ENCODE measurements at places on chromosomes 7 and 10.

GRCh38 chr7:12961910-12962480, 274.6 kb downstream of the ARL4A start:
- DNase-seq = no peak

DNA sequence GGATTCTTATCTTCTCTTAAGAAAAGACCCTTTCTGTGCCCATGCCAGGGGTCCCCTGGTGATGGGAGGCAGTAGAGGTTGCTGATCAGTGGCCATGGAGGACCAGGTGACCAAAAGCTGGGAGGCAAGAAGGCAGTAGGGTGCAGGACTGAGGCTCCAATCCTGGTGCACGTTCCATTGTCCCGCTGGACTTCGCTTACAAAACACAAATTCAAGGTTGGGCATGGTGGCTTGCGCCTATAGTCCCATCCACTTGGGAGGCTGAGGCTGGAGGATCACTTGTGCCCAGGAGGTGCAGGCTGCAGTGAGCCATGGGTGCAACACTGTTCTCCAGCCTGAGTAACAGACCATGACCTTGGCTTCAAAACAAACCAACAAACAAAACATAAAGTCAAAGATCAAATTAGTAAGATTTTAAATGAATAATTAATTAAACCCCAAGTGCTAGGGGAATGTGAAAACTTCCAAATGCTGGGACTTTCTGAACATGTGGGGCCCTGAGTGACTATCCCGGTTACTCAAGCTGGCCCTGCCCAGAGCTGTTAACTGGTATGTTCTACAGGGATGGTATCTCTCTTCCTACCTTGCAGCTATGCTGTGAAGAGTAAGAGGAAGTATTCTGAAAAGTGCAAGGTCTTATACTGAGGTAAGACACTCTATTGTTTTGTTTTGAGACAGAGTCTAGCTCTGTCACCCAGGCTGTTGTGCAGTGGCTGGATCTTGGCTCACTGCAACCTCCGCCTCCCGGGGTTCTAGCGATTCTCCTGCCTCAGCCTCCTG, 97.6 kb downstream of the LYZL2 start:
- DNase-seq = no peak

DNA sequence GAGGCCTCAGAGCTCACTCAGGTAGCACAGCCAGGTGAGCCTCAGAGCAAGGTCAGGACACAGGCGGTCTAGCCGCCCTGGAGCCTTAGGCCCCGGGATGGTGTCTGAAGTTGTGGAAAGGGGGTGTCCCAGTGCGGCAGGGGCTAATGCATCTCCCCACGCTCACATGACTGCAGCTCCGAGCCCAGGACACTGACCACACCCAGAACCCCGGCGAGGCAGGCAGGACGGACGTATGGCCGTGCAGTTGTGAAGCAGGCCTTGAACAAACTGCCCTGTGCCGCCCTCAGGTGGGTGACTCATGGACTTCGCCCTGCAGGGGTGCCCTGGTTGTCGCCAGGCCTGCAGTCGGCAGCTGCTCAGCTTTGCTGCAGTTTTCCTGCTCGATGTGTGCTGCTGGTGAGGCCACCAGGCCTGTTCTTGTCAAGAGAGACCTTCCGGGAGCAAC, 5.0 kb upstream of the PRKAR1B start:
- DNase-seq = no peak

DNA sequence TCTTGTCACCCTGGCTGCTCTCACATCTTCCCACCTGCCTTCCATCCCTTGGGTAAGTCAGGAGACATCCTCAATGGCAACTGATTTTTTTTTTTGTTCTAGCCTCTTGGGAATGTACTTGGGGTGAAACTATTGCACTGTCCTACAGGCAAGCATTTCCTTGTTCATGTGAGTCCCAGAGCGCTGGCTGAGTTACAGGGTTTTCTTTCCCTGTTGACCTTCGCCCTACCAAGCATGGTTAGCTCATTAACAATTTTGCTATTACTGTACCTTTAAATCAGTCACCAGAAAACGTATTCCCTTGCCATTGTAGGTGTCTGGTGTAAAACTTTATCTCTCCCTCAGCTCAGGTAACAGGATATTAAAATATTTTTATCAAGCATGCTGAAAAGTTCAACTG, 98.9 kb downstream of the PRLHR start:
- no peak for DNase-seq

GRCh38 chr10:69904533-69904932, 102.8 kb downstream of the COL13A1 start:
- DNase-seq = no peak

Data from stimulated activated CD4-positive, alpha-beta T cell treated with anti-CD3 and anti-CD28 coated beads, Interleukin-15, amount 100 ng/mL, for 1 hour (primary cell).